ENCODE measurements at places on chromosomes 5 and 9. TPM values are rescaled to one million over a fixed set of nuclear protein-coding genes. Genes with fewer than 3 reads are reported as not detected.
A peak's percentile ranks its signal among the peaks of the same experiment; 100 is the strongest.

The NKD2 gene
- 2.8 TPM for total RNA-seq

The FOXD4L3 gene
- total RNA-seq = not detected

The TSSK1B gene
- 0.18 TPM for total RNA-seq

GRCh38 chr9:107024193-107024592, 161.2 kb downstream of the ZNF462 start:
- no peaks in the 10 kb centered on the region for H3K27me3 ChIP-seq
- no peak for DNase-seq
- no peaks in the 10 kb centered on the region for H3K4me1 ChIP-seq
- no peaks in the 10 kb centered on the region for H3K36me3 ChIP-seq

DNA sequence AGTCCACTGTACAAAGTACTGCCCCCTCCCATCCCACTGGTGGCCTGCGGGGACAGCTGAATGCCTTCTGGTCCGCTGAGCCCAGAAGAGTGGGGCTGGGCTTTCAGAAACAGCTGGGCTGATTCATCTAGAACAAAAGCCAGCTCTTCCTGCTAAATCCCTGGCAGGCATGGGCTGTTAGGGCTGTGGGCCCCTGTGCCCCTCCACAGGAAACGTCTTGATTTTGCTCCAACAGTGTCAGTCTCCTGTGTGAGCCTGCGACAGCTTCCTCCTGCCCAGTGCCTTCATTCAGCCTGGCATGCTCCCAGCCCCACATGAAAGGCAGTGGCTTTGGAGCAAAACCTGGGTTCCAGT, 6.9 kb upstream of the GSN start:
- no peak overlapping the region for H3K27ac ChIP-seq
- no peaks in the 10 kb centered on the region for H3K4me1 ChIP-seq
- H3K27me3 ChIP-seq = no peaks in the 10 kb centered on the region
- H3K36me3 ChIP-seq = no peaks in the 10 kb centered on the region
- no peak for DNase-seq
- H3K4me3 ChIP-seq = no peak overlapping the region

- no peaks in the 10 kb centered on the region for H3K36me3 ChIP-seq
- H3K27ac ChIP-seq = no peak overlapping the region
- H3K4me3 ChIP-seq = no peak overlapping the region
- H3K4me1 ChIP-seq = no peaks in the 10 kb centered on the region
- peak; percentile 72 for DNase-seq
Measured at GRCh38 chr9:126614455-126615244, 922 bp downstream of the LMX1B start.

DNA sequence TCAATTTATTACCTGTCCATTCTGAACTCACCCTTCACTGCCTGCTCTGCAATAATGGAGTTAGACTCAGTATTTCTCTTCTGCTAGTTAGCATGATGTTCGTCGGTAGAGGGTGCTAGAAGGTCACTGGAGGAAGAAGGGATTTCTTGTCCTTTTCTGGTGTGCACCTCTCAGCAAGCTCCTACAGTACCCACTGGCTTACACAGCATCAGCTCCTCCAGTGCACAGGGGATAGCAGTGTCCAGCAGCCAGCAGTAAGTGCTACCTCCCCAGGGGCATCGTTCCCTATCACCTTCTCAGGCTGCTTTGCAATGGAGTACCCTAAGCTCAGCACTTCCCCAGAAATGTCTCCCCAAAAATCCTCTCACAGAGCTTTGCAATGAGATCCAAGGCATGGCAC, 45.9 kb upstream of the APC start:
- no peaks in the 10 kb centered on the region for H3K27me3 ChIP-seq
- H3K36me3 ChIP-seq = no peaks in the 10 kb centered on the region
- no peak overlapping the region for H3K4me3 ChIP-seq
- H3K4me1 ChIP-seq = no peaks in the 10 kb centered on the region
- DNase-seq = no peak
- no peak overlapping the region for H3K27ac ChIP-seq

DNA sequence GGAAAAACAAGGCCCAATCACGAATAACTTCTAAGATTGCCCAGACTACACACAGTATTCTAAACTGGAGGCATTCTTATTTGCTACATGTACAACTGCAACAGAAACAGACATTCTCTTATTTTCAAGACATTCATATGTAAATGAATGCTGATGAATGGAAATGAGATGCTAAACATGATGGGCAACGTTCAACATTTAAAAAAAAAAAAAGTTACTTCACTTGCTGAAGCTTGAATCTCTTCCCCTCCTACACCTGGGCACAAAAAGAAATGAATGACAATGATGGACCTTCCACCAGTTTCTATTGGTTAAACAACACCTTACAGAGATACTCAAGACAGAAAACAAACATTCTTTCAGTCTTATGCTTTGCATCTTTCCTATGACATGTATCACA, 160.5 kb downstream of the BNC2 start:
- no peak overlapping the region for H3K4me3 ChIP-seq
- DNase-seq = no peak
- H3K36me3 ChIP-seq = no peaks in the 10 kb centered on the region
- no peak overlapping the region for H3K27ac ChIP-seq

DNA sequence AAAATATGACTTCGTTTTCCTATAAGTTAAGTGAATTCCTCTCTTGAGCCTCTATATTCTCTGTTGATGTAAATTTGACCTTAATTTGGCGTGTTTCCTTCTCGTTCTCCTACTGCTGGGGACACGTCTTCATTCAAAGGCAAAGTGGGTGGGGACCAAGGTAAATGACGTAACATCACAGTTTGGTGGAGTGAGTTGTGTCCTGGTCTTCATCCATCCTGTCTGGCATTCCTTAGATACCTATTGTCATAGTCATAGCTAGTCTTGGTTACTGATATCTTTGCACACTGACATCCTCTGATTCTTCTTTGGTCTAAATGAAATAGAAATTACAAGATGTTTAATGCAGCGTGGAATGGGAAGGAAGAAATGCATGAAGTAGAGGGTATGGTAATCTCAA, 108.5 kb downstream of the NNT start:
- no peaks in the 10 kb centered on the region for H3K4me1 ChIP-seq
- H3K27me3 ChIP-seq = no peaks in the 10 kb centered on the region
- H3K4me3 ChIP-seq = no peak overlapping the region
- no peak for DNase-seq
- H3K36me3 ChIP-seq = no peaks in the 10 kb centered on the region
- no peak overlapping the region for H3K27ac ChIP-seq

DNA sequence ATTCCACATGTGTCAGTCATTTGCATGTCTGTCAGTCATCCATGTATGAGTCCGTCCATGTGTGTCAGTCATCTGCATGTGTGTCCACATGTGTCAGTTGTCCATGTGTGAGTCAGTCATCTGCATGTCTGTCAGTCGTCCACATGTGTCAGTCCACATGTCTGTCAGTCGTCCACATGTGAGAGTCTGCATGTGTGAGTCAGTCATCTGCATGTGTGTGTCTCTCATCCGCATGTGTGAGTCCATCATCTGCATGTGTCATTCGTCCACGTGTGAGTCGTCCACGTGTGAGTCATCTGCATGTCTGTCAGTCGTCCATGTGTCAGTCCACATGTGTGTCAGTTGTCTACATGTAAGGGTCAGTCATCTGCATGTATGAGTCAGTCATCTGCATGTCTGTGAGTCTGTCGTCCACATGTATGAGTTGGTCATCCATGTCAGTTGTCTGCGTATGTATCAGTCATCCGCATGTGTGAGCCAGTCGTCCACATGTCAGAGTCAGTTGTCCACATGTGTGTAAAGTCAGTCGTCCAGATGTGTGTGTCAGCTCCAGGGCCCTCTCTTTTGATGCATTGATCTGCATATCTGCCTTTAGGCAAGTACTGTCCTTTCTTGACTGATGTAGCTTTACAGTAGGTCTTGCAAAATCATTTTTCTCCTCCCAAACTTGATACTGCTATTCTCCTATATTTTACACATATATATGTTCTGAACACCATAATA, 72.5 kb upstream of the CACNA1B start:
- no peaks in the 10 kb centered on the region for H3K36me3 ChIP-seq
- H3K4me3 ChIP-seq = no peak overlapping the region
- no peak overlapping the region for H3K27ac ChIP-seq
- no peaks in the 10 kb centered on the region for H3K4me1 ChIP-seq
- no peak for DNase-seq

DNA sequence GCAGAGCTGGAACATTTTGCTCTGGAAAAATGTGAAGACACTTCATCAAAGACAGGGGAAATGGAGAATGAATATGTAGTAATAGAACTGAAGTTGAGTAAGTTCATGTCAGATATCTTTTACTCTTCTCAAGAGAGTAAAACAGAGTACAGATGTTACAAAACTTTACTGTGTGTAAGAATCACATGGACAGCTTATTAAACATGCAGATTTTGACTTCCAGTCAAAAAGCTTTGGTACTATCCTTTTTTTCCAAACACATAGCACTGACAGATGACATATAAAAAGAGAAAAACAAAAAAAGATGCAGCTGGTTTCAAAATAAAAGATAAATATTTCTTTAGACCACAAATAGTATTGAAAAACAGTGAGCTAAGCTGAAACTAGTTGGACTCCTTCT, 115.4 kb downstream of the FBN2 start:
- no peak for DNase-seq
- H3K4me3 ChIP-seq = no peak overlapping the region
- no peaks in the 10 kb centered on the region for H3K36me3 ChIP-seq
- H3K27me3 ChIP-seq = no peaks in the 10 kb centered on the region
- H3K27ac ChIP-seq = no peak overlapping the region

DNA sequence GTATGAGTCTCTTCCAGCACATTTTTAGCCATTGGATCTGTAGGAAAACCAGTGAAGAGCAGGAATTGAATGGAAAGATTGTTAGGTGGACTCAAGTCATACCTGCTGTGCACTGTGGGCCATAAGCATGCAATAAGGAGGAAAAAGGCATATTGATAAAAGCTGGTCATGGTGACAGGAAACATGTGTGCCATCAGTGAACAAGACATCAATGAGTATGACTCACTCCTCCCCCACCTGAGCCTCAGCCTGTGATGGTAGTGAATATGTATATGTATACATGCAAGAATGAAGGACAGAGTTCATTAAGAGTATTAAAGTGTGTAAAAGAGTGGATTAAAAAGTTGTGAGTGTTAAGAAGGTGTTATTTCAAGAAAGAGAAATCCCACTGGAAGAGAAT, 164.5 kb downstream of the TMEM38B start:
- no peak overlapping the region for H3K27ac ChIP-seq
- H3K36me3 ChIP-seq = no peaks in the 10 kb centered on the region
- no peaks in the 10 kb centered on the region for H3K4me1 ChIP-seq
- no peak overlapping the region for H3K4me3 ChIP-seq
- no peaks in the 10 kb centered on the region for H3K27me3 ChIP-seq

DNA sequence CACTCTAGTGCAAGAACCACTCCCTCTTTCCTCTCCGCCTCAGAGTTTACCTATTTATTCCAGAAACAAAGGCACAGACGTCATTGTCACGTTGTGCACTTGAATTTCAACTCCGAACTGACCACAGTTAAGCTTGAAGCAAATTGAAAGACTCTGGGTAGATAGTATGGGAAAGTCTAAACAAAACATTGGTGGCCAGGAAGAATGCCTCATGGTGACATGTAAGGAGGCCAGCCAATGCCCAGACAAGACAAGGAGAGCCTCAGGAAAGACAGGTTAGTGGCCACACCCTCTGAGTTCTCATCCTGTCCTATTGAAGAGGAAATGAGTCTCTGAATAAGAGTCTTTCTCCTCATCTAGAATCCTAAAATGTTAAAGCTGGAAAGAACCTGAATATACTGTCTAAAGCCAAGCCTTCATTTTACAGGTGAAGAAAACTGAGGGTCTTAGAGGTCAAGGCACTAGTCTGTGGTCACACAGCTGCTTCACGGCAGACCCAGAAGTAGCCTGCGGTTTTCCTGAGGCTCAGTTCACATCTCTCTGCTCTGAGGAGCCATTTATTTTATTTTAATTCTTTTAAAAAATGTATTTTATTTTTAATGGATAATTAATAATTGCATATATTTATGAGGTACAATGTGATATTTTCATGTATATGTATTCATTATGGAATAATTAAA, 30.2 kb downstream of the ZFAND5 start:
- no peak for DNase-seq
- no peak overlapping the region for H3K4me3 ChIP-seq
- no peaks in the 10 kb centered on the region for H3K27me3 ChIP-seq
- H3K27ac ChIP-seq = no peak overlapping the region

GRCh38 chr9:14238518-14238917, 75.4 kb downstream of the NFIB start:
- H3K27me3 ChIP-seq = no peaks in the 10 kb centered on the region
- no peaks in the 10 kb centered on the region for H3K36me3 ChIP-seq
- H3K27ac ChIP-seq = no peak overlapping the region
- DNase-seq = no peak

DNA sequence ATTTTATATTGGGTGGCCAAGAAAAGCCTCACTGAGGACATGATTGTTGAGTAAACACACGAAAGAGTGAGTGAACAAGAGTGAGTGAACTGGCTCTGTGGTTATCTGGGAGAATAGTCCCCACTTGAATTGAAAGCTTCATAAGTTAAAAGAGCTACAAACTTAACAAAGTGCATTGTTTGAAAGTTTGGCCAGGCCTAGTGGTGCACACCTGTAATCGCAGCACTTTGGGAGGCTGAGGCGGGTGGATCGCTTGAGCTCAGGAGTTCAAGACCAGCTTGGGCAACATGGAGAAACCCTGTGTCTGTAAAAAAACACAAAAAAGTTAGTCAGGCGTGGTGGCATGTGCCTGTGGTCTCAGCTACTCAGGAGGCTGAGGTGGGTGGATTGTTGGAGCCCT, 26.9 kb downstream of the SMC2 start:
- DNase-seq = no peak
- H3K27me3 ChIP-seq = no peaks in the 10 kb centered on the region
- no peak overlapping the region for H3K4me3 ChIP-seq
- no peak overlapping the region for H3K27ac ChIP-seq
- no peaks in the 10 kb centered on the region for H3K36me3 ChIP-seq

DNA sequence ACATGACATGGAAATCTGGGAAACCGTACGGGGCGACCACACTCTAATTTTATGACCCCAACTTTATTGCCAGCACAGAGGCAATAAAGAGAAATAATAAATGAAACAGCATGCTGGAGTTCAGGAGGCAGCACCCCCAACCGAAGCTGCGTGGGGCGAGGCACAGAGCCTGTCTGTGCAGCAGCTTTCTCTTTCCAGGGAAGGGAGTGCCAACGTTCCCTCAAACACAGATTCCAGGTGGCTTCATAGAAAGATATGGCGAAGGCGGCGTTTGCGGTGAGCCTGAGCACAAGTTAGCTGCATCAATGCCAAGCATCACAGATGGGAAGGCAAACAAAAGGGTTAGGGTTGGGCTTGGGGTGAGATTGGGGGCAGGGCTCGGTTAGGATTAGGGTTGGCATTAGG, 114.8 kb downstream of the HSD17B3 start:
- H3K36me3 ChIP-seq = no peaks in the 10 kb centered on the region
- H3K4me1 ChIP-seq = no peaks in the 10 kb centered on the region
- H3K4me3 ChIP-seq = no peak overlapping the region
- H3K27me3 ChIP-seq = no peaks in the 10 kb centered on the region

- H3K27ac ChIP-seq = peak within 1 kb of the TSS; percentile 50
- no peaks in the 10 kb centered on the region for H3K36me3 ChIP-seq
- peak; percentile 97 for DNase-seq
Measured at GRCh38 chr9:35812025-35812602, at the start of gene SPAG8. Gene SPAG8, minus strand, starts transcription at chr9:35812262. Its CDS starts 115 bp downstream, at chr9:35812147.

All from aorta (tissue), 5 donors.